NCI-H2029 treated with DMSO at 0.1 percent for 48 hours (cell line): ENCODE measurements at places on chromosomes 5 and 9.

- no peak for DNase-seq
Measured at GRCh38 chr5:91373600-91373999, 9.5 kb downstream of the ARRDC3 start.

DNA sequence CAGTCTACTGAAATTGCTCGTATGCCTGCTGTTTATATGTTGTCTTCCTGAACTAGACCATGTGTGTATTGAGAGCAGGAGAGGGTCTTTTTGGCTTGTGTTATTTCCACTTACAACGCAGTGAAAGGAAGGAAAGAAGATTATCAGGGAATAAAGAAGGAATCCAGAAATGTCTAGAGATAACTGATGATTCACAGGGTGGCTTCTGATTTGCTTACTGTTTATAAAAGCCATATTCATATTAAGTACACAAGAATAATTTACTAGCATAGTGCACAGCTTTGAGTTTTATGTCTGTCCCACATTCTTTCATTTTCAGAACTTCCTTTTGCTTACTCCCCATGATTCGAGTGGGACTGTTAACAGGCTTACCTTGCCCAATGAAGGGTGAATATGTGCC, 72.1 kb downstream of the PRLR start:
- no peak for DNase-seq

- no peak for DNase-seq
Measured at GRCh38 chr5:40733879-40734563, 21.7 kb downstream of the TTC33 start.

DNA sequence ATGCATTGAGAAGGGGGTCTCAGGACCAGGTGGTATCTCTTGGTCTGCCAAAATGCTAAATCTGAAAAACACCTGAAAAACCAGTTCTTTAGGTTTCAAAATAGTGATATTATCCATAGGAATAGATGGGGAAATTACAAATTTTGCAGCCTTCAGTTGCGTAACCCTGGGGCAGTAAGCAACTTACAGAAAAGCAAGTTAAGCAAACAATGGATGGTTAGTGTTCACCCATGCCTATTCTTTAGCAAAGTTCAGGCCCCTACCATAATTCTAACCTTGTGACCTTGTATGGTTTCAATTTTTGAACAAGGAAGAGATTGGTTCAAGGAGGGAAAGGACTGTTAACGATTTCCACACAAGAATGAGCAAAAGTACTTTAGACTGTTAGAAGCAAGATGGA, 24.5 kb downstream of the GLRX start:
- no peak for DNase-seq

DNA sequence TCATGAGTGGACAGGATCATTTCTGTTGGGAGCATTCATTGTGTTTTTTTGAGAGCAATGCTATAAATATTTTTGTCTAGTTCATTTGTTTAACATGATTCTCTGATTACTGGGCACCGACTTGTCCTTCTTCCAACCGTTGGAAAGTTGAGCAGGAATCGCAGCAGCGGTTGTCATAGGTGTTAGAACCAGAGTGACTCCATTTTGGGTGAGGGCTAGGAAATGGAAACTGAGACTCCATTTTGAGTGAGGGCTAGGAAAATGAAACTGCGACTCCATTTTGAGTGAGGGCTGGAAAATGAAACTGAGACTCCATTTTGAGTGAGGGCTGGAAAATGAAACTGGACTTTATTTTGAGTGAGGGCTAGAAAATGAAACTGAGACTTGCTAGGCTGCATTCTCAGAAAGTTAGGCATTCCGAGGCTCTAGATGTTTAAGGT, 100.6 kb downstream of the ICE1 start:
- peak; percentile 41 for DNase-seq

- DNase-seq, result no peak
Measured at GRCh38 chr5:134825212-134825611, 20.6 kb upstream of the C5orf24 start.

GRCh38 chr9:110601098-110601497, 21.6 kb upstream of the SVEP1 start:
- DNase-seq, result no peak

DNA sequence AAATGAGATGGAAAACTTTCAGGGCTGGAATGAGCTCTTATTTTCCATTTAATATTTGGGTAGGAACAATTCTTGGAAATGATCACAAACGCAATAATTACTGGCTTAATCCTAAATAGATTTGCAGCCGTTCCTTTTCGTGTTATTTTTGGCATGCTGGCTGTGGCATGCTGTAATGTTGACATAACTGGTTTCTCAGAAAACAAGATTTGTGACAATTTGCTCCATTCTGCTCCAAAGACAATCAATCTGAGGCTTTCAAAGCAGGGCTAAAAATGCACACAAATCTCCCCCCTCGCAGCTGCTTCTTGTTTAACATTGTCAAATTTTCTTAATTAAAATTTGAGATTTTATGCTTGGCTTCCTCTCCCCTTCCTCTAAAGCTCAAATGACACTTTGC, 151.2 kb downstream of the TTC39B start:
- DNase-seq, result no peak

GRCh38 chr5:124746916-124747790, 714 bp upstream of the ZNF608 start:
- peak; percentile 97 for DNase-seq

GRCh38 chr9:35518981-35519679, 29.2 kb downstream of the RUSC2 start:
- DNase-seq, result no peak

DNA sequence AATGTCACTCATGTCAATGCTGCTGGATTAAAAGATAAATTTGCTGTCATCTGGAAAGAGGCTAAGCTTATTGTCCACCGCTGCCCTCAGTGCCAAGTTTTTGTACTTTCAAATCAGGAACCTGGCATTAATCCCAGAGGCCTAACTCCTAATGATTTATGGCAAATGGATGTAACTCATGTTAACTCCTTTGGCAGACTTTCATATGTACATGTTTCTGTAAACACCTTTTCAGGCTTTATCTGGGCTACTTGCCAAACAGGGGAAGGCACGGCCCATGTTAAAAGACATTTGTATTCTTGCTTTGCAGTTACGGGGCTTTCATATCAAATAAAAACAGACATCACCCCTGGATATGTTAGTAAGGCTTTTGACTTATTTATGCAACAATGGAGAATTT, 608.0 kb upstream of the ACO1 start:
- DNase-seq, result peak; percentile 65

DNA sequence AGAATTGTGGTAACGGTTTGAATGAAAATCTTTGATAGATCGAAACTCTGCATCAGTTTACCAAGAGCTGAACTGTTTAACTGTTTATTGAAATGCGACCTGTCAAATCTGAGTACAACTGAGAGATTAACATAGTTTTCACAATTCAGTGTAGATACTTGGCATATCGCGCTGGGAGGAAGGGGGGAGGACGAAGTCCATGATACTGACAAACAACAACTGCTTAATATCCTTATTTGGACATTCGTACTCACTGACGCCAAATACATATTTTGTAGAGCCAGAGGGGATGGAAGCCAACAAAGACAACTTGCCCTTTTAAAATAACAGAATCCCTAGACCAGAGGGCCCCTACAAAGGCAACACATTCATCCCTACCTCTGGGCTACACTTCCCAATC, 93.2 kb downstream of the GLIS3 start:
- no peak for DNase-seq

DNA sequence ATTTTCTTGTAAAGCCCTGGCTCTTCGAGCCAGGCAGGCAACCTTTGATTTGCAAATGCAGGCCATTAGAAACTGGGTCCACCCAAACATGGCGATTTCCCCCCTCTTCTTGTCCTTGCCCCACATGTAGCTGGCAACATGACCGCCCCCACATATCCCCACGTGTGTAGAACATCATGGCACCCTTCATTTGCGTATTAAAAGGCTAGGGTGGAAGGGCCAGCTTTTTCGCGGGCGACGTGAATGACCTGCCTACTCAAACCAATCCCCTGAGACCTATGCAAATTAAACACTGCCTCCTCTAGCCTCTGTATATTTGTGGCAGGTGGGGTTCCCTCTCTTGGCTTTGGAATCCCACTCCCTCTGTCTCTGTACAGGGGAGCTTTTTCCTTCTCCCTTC, 107.0 kb upstream of the CLINT1 start:
- no peak for DNase-seq

DNA sequence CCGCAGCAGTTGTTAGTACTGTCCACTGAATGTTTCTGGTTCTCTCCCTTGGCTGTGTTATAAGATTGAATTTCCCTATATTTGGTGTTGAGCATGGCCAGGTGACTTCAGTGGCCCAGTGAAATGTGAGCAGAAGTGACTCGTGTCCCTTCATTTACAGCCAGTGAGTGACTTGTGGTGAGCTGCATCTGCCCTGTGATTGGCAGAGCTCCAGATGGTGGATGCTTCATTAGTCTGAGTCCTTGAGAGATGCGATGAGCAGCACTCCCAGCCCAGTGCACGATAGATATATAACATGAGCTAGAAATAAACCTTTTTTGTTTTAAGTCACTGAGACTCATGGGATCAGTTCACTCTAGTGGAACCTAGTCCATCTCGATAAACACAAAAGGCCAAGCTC, 19.3 kb downstream of the PCSK5 start:
- peak; percentile 65 for DNase-seq

DNA sequence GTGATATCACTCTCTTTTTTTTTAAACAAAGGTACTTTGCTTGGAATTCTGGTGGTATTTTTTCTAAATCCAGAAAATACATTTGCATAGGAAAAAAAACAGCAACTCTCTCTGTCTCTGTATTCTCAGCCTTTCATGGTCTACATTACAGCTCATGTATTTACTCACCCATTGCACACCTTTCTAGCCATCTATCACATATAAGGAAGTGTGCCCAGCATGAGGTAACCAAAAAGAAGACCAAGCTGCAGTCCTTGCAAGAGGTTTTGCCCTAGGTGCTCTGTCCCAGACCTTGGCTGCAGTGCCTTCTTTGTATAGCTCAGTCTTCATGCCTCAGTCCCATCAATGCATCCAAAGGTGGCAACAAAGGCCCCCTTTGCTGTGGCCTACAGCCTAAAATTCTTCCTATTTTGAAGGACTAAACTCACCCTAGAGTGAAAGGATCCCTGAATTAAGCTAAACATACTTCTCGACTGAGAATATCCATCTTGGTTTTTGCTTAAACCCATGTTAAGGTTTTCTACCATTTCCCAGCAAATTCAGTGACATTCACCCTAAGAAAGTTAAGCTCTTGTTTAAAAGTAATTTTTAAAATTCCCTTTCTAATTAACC, 446.4 kb downstream of the KIF4B start:
- peak; percentile 62 for DNase-seq

- DNase-seq, result no peak
Measured at GRCh38 chr5:169325273-169325672, 24.3 kb upstream of the SLIT3 start.

DNA sequence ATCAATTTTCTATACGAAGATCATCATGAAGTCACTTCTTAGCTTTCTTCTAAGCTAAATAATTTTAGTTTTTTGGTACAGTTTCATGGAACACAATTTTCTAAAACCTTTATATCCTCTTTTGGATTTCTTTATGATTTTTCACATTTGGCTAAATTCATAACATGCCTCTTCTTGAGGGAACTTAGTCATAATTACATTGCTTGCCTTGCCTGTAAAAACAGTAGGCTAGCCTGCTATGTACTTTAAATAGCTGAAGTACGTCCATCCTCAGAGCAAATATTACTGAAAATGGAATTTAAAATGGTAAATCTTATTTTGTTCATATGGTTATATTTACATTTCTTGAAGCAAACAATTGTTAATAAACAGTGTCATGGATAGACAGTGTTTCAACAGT, 225.0 kb downstream of the VPS13A start:
- DNase-seq, result no peak

DNA sequence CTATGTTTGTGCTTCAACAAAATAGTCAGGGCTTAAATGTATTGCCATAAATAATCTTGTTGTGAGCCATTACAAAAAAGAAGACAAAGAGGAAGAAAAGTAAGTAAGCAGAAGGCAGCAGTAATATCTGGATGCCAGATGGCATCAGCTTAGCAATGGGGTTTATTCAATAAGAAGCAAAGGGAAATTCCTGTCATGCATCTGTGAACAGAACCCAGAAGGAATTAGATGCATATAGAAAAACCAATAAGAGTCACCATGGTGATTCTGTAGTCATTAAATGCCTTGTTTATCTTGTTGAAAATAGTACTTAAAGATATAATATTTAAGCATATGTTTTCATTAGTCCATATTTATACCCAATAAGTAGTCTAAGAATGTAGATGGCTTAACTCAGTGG, 216.0 kb downstream of the ADAMTSL1 start:
- no peak for DNase-seq

DNA sequence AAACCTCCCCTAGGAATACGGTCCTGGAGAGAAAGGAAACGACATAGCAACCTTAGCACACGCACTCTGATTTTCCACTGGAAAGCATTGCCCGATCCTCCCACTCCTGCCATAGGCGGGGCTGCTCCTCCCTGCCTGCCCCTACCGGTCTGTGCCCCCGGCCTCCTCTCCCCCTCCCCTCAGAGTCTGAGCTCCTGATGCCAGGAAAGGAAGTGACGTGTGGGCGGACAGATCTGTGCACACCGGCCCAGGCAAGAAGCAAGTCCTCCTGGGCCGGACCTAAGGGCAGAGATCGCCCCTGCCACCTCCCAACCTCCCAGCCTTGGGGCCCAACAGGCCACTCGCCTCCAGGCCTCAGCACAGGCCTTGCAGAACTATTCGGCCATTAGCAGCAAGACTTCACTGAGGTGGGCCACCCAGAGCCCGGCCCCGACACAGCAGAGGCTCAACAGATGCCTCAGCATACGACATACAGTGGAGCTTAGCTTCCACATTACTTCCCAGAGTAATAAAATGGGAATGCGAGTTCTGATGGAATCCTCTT, 7.2 kb downstream of the NINJ1 start:
- DNase-seq, result no peak

- no peak for DNase-seq
Measured at GRCh38 chr5:39577529-39577928, 152.7 kb upstream of the DAB2 start.

DNA sequence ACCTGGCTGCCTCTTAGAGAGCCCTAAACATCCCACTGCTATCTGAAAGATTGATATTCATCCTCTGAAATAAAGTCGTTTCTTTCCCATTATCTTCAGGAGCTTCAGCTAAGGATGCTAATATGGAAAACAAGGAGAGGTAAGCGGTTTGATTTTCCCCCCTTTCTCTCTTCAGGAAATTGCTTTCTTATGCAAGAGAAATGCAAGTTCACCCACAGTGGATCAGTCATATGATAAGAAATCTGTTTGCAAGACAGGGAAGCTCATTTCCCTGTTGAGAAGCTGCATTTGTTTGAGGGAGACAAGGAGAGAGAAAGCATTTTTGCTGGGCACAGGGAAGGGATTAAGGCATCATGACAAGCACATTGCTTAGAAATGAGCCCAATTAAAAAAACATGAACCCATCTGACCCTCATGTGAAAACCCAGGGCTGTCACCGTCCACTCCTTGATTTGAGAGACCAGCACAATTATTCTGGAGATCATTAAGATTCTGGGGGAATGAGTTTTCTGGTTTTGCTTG, 53.7 kb upstream of the BOD1 start:
- DNase-seq, result no peak

GRCh38 chr5:94847019-94847418, 228.6 kb downstream of the SLF1 start:
- no peak for DNase-seq
